ENCODE measurements at places on chromosomes 5 and 9. TPM values are rescaled to one million over a fixed set of nuclear protein-coding genes. Genes with fewer than 3 reads are reported as not detected.

Gene FBP1
- not detected for total RNA-seq

Gene SOX30
- not detected for total RNA-seq

Gene IFNA21
- not detected for total RNA-seq

DNA sequence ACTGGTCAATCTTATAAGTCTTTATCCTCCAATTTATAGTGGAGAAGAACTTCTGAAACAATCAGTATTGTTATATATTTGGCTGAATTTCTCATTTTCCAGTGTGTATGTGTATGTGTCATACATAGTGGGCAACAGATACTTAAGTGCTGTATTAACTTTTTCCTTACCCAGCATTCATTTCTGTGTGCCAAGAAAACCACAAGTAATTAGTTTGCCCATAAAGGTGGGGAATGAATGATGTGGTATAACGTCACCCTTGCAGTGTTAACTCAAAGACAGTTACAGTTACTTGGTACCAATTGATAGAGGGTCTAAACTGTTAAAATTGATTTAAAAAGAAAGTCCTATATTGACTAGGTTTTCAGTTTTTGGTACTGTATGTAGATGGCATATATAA, 2.0 kb downstream of the OGN start:
- no peak for DNase-seq

- no peak for DNase-seq
Observed at GRCh38 chr9:126611193-126611591, 2.5 kb upstream of the LMX1B start.

Gene KCNIP1
- total RNA-seq: not detected

DNA sequence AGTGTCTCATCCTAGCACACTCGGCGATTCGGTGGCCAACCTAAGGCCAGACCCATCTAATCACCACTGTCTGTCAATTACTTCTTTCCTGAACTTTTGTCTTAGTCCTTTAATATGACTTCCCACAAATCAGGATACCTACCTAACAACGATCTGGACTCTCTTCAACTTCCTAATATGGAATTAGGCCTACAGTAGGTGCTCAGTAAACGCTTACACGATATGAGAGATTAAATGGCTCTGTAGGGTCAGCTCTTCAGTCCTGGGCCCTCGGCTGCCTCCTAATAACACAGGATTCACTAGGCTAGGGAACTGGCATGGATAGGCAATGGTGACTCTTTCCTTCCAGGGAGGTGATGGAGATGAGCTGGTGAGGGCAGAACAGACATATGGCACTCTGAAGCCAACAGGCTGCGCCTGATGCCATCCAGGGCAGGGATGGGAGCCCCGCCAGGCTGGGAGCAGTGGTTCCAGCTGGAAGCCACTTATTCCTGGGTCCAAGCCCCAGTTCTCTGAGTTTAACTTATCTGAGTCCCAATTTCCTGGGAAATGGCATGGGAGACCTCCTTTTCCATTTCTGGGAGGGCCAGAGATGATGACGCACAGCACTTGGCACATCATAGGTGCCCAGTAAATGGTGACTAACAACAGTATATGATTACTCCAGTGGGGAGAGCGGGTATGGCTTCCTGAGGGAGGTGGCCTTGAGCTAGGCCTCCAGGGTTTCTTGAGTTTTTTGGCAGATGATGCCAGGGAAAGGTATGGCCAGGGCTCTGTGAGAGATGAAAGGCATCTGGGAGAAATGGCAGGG, 7.3 kb downstream of the PDGFRB start:
- DNase-seq: no peak
